ENCODE measurements at places on chromosomes 4 and X.

DNA sequence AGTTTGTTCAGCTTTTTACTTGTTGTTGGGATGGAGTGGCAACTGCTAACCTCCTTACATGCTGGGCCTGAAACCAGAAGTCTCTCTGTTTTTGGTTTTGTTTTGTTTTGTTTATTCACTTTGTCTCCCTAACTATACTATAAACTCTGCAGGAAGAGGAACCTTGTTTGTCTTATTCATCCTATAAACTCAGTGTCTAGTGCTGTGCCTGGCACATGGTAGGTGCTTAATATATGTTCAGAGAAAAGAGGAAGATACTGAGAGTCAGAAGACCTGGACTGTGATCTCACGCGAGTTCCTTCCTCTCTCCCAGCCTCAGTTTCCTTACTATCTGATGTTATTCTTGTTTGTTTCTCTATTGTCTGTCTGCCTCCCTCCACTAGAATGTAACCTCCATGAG, 71.3 kb downstream of the PRPS1 start:
- no peak for DNase-seq

DNA sequence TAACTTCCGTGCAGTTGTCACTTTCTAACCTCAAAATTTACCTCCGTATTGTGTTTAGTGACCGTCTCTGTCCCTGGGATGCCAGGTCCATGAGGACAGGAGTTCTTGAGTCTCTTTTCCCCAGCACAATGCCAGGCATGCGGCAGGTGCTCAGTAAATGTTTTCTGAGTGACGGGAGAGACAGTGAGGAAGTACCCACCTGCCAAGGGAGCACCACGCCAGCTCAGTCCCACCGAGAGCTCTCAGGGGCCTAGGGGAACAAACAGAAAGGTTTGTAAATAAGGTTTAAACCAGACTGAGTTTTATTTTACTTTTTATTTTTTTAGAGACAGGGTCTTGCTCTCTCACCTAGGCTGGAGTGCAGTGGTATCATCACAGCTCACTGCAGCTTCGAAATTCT, 81.5 kb upstream of the NKX1-1 start:
- DNase-seq = no peak

GRCh38 chr4:8575457-8575856, 4.7 kb upstream of the GPR78 start:
- no peak for DNase-seq

GRCh38 chr4:113446019-113446418, 315.5 kb downstream of the CAMK2D start:
- DNase-seq = no peak

- DNase-seq = no peak
Observed at GRCh38 chrX:153533091-153533490, 15.6 kb downstream of the ATP2B3 start.

DNA sequence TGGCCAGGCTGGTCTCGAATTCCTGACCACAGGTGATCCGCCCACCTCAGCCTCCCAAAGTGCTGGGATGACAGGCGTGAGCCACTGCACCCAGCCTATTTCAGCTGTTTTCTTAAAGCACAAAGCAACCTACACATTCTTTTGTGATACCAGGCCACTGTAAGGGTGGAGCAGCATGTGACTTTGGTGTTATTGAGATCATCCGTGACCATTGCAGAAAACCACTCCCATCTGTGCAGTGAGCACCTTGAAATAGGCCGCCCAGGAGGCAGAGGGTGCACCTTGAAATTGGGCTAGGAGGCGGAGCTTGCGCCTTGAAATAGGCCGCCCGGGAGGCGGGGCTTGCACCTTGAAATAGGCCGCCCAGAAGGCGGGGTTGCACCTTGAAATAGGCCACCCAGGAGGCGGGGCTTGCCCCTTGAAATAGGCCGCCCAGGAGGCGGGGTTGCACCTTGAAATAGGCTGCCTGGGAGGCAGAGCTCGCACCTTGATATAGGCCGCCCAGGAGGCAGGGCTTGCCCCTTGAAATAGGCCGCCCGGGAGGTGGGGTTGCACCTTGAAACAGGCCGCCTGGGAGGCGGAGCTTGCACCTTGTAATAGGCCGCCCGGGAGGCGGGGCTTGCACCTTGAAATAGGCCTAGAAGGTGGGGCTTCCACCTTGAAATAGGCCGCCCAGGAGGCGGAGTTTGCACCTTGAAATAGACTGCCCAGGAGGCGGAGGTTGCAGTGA, 9.0 kb upstream of the SLC25A6 start:
- DNase-seq = no peak

GRCh38 chr4:166827167-166827566, 407.1 kb downstream of the SPOCK3 start:
- no peak for DNase-seq

GRCh38 chrX:132071254-132071653, 48.2 kb downstream of the STK26 start:
- DNase-seq = no peak

- no peak for DNase-seq
Observed at GRCh38 chrX:107827852-107828251, 2.2 kb downstream of the MID2 start.

DNA sequence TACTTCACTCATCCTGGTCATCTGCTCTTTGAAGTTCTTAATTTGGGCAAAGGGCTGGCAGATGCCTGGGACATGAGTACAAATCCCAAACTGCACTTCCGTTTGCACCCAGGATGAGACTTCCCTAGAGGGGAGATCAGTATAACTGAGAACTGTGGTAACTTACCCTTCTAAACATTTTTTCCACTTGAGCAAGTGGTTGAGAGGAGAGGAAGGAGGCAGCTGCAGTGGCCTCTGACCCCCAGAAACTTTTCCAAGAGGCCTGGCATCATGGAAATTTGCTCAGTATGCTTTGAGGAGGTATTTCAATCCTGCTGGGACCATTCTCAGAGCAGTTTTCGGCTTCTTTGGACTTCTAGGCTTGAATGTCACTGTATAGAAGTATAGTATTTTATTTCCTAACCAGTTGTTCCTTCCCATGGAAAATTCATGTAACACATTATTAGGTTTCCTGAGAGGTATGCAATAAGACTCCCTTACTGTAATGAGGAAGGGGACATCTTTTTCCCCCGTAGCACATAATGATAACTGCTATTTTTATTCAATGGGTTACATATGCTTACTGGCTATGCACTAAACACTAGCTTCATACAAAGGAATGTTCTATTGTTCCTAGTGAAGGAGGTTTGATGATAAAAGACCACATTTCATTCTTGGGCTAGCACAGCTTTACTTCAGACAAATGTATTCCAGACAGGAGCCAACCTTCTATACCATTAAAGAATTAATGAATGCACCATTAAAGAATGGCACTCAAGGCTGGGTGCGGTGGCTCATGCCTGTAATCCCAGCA, 129.3 kb downstream of the SHROOM3 start:
- no peak for DNase-seq

DNA sequence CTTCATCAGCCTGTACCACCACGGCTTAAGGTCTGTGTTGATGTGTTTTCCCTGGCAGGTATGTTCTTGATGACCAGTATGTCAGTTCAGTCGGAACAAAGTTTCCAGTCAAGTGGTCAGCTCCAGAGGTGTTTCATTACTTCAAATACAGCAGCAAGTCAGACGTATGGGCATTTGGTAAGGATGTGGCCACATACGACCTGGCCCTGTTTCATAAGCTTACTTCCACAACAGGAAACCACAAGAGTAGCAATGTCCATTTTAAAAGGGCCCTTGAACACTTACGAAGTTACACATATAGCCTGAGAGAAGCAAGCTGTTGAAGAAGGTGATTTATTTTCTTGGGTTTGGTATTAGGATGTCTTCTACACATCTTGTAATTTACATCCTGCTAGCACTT, 46.1 kb downstream of the BMX start:
- no peak for DNase-seq

DNA sequence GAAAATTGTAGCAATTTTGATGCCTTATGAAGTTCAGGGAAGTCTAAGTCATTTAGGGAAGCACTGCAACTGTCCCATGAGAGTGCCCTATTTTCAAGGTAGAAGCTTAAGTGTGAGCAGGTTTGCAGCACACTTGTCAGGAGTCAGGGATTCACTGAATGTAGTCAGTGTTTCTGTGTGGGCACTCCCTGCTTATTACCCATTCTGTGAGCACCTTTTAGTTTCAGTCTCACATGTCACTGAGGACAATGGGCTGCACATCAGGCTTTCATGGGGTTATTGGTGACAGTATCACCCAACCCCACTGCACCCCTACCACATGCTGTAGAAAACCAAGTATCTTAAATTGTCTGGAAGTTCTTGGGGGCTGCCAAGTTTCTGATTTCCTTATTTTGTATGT, 2.9 kb upstream of the CCNG2 start:
- no peak for DNase-seq
